Suppressor macrophage (primary cell): ENCODE measurements at places on chromosomes 11 and 22.

GRCh38 chr11:73439002-73439843 is 63.0 kb downstream of the RELT start:
- DNase-seq = no peak

DNA sequence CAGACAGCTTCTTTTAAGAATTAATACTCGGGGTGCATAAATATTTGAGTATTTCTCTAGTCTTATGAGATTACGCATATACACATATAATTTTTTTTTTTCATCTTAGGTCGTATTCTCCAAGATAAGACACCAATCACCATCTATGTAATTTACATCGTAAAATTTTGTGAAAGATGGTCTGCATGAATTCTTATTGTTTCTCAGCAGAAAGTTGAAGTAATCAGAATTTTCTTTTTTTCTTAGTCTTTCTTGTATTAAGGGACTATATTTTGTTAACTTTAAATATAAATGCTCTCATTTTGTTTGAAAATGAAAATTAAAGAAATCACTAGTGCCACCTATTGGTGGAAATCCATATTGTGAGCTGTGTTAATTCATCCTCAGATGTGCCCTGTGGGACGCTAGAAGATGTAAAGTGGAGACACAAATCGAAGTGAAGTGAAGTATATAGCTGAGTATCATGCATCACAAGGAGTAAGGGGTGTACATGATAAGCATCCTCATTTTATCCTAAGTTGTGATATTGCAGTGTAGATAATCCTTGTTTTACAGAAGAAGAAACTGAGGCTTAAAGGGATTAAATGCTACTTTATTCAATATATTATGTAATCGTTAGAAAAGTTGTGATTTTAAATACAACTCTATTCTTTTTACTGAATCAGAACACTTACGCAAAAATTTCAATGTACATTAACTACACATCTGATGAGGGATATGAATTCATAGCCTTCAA is 2084.3 kb downstream of the LRRC4C start:
- DNase-seq = peak; percentile 8

- DNase-seq = peak; percentile 9
Observed at GRCh38 chr11:17840101-17840548, 105.5 kb downstream of the KCNC1 start.

DNA sequence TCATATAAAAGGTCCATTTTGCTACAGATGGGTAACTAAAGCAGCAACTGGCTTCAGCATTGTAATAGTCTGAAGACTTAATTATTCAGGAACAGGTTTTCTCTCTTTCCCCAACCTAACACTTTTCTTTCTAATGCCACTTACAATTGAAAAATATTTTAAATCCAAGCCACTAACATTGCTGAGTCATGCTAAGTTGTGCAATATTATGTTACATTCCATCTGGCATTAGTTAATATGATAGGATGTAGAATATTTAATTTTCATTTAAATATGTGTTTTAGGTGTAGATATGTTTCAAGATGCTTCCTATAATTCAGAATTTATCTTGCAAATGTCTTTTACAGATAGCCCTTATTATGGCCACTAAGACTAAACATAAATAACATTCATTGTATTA is 98.6 kb downstream of the KIF18A start:
- no peak for DNase-seq

GRCh38 chr11:75503531-75504099 is 22.1 kb downstream of the GDPD5 start:
- no peak for DNase-seq

- DNase-seq = no peak
Observed at GRCh38 chr11:116166573-116167465, 606.0 kb downstream of the BUD13 start.

DNA sequence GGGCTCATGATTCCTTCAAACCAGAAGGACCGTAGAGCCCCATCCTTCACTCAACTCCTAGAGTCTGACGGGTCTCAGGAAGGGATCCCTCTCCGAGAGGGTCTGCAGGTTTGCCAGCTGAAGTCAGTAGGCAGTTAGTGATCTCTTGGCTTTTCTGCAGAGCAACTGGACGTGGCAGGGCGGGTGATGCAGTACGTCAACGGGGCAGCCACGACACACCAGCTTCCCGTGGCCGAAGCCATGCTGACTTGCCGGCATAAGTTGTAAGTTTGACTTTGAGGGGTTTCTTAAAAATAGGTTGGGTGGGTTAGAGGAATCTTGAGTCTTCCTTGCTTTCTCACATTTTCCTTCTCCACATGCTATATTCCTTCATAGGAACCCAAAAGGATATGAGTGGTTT is 33.3 kb upstream of the RAB1B start:
- DNase-seq = no peak

DNA sequence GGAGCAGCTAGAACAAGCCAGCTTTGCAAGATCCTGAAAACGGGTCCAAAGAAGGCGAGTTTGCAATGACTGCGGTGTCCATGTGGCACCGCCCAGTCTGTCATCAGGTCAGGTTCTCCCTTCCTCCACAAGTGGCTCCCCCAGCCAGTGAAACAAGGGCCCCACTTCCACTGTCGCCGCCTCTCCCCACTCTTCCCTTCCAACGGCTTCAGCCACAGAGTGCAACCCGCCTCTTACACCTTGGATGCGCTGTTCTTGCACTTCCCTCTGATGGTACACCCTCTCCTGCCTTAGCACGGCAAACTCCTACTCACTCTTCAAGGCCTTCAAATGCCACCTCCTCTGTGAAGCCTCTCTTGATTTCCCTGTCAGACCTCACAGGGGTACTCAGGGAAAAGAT is 10.8 kb upstream of the TCF20 start:
- DNase-seq = no peak

DNA sequence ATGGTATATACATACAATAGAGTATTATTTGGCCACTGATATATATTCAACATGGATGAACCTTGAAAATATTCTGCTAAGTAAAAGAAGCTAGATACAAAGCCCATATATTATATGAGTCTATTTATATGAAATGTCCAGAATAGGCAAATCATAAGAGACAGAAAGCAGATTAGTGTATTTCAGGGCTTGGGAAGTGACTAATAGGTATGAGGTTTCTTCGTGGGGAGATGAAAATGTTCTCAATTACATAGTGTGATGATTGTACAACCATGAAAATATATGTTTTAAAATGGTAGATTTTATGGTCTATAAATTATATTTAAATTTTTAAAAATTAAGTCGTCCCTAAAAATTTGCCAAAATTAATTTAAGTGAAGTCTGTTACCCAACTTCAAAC is 92.2 kb downstream of the STK33 start:
- DNase-seq = no peak

DNA sequence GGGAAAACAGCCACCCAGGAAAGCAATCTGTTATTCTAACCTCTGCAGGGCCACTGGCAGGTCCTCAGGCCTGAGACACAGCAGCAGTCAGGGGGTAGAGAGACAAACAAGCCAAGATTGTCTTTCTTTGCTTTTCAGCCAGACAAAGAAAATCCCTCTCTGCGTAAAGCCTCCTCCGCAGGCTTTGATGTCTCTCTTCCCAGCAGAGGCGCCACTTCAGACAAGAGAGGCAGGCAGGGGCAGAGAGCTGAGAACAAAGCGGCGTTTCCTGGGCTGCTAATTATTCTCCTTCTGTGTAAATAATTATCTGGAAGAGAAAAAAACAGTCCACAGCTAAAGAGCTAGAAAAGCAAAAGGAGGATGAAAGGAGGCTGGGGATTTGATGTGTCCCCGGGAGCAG is 102.7 kb upstream of the SEZ6L start:
- no peak for DNase-seq

DNA sequence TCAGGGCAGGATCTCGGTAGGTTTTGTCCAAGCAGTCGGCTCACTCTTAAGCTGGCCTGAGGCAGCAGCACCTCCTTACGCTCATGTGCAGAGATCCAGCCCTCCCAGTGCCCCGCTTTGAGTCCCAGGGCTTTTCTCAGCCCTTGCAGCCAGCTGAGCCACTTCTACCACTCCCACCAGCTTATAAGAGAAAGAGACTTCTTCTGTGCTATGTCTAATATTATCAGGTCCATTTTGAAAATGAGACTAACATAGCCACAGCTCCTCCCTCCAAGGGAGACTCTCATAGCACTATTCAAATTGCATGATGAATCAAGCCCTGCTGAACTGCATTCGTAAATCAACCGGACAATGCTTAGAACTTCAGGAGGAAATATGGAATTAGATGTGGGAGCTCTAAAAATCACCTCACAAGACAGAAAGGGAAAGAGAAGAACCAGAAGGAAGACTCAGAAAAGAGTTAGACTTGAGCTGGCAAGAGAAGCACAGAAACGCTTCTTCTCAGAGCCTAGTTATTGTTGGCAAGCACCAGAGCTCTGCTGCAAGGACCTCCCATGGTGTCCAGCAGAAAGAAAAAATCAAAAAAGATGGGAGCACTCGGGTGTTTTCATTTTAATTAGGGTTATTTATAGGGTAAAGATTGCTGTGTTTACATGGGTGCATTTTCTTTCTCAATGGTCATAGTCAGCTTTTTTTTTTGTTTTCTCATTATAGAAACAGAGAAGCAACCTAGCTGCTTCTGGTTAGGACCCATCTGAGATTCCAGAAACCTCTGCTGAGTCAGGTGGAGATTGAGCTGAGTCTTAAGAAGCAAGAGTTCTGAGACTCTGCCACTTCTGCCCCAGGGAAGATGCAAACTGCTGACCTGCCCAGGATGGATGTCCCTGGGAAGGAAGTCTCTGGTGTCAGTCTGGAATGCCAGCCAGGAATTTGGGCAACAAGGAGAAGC is 181.4 kb downstream of the ETS1 start:
- DNase-seq = peak; percentile 17

DNA sequence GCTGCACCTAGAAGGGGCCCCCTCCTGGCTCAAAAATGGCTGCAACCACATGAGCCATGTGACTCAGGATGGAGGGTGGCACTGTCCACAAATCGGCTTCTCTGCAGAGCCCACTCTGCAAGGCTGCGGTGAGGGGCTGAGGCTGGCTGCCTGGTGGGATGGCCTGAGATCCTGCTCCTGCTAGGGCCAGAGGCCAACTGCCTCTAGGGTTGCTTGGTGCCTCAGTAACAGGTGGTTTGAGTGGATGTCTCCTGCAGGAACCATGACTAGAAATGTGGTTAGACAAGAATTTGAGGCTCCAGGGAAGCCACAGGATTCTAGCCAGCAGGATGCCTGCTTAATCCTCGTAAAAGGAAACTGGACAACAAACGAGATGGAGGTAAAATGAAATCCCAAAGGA is 17.1 kb downstream of the PATZ1 start:
- no peak for DNase-seq

GRCh38 chr11:47243454-47243853 is 5.2 kb downstream of the ACP2 start:
- DNase-seq = no peak

- DNase-seq = no peak
Observed at GRCh38 chr11:103636232-103636631, 400.2 kb upstream of the DDI1 start.

GRCh38 chr11:100876815-100877520 is 189.9 kb downstream of the ARHGAP42 start:
- no peak for DNase-seq

DNA sequence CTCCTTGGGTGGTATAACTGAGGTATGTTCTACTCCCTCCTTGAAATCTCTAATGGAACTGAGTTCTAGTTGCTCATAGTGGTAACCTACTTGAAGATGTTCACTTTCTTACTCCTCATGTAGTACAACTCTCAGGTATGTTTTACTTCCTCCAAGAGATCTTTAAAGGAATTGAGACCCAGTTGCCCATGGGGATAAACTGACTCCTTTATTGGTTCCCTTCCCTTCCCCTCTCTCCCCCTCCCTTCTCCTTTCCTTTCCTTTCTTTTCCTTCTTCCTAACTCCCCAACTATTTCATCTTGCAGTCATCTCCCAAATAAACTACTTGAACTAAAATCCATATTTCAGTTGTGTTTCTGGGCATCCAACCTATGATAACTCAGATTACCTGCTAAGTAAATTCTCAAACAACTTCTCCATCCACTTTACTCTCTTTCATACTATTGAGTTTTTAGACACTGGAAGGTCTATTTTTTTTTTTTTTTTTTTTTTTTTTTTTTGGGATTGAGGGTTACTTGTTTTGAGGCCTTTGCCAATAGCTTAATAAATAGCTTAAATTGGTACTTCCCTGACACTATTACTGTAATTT is 7.9 kb upstream of the TRIM68 start:
- no peak for DNase-seq

- peak; percentile 28 for DNase-seq
Observed at GRCh38 chr11:134207538-134208239, 16.1 kb downstream of the NCAPD3 start.

GRCh38 chr22:39292561-39293074 is 26.8 kb downstream of the RPL3 start:
- peak; percentile 97 for DNase-seq

DNA sequence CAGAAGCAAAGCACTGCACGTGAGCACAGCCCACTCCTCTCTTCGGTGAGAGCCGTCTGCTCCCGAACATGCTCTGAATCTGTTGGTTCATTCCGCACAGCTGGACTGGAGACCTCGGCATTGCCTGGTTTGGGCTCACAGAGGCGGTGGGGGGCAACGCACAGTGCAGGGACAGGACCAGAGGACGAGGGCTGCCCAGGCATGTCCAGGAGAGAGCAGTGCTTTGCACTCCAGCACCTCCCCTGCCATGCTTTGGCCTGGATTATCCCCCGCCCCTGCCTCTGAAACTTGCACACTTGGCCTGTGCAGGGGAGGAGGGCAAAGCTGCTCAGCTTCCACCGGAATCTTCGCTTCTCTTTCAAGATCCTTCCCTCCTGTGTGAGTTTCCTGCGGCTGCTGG is 536.5 kb downstream of the BRD1 start:
- no peak for DNase-seq

GRCh38 chr11:123034597-123034996 is 27.3 kb downstream of the HSPA8 start:
- DNase-seq = peak; percentile 26

DNA sequence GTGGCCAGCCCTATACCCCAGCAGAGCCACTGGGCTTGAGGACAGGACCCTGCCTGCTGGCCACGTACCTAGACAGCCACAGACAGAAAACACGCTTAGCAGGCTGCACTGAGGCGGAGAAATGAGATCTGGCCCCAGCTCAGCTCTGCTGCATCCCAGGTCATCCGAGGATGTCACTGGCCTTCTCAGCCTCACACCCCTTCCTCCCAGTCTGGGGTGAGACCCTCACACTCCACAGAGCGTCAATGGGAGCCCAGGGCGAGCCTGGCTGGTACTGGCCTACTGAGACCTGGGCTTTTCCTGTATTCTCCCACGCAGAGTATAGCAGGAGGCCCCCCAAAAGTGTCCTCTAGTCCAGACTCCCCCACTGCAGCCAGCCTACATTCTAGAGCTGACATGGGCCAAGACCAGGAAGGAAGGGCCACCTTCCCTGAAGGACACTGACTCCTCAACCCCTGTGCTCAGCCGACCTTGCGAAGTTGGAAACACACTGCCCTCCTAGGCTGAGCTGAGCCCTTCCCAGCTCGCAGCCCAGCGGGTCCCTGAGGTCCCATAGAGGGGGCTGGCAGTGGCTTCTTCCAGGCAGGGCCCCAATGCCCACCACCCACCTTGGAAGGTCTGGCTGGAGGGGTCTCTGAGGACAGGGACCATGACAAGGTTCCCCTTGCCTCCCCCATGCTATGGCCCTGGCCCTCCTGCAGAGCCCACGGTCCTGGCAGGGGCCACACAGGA is 65.9 kb upstream of the LINC01488 start:
- DNase-seq = no peak

GRCh38 chr22:49913026-49913425 is 5.2 kb downstream of the ALG12 start:
- DNase-seq = no peak

- DNase-seq = peak; percentile 19
Observed at GRCh38 chr11:693887-694562, 997 bp downstream of the DEAF1 start.

- no peak for DNase-seq
Observed at GRCh38 chr22:42490243-42490832, 29.3 kb downstream of the RRP7A start.

GRCh38 chr11:108647701-108648527 is 17.0 kb upstream of the DDX10 start:
- DNase-seq = peak; percentile 83

- DNase-seq = peak; percentile 61
Observed at GRCh38 chr11:45543808-45544422, 121.5 kb downstream of the CHST1 start.
